Activated naive CD8-positive, alpha-beta T cell treated with anti-CD3 and anti-CD28 coated beads, Interleukin-2, amount 10 ng/mL, durations not matched to agents 7 days and 5 days (primary cell): ENCODE measurements at places on chromosomes 5 and 9. TPM values are rescaled to one million over a fixed set of nuclear protein-coding genes. Genes with fewer than 3 reads are reported as not detected.

C5orf58 gene
- total RNA-seq, result not detected

- no peak for DNase-seq
- peaks cover 2% of the 10 kb centered on the region for H3K4me1 ChIP-seq
- no peaks in the 10 kb centered on the region for H3K27me3 ChIP-seq
- H3K4me3 ChIP-seq, result no peak overlapping the region
Observed at GRCh38 chr9:92637326-92637725, 32.6 kb downstream of the IPPK start.

DNA sequence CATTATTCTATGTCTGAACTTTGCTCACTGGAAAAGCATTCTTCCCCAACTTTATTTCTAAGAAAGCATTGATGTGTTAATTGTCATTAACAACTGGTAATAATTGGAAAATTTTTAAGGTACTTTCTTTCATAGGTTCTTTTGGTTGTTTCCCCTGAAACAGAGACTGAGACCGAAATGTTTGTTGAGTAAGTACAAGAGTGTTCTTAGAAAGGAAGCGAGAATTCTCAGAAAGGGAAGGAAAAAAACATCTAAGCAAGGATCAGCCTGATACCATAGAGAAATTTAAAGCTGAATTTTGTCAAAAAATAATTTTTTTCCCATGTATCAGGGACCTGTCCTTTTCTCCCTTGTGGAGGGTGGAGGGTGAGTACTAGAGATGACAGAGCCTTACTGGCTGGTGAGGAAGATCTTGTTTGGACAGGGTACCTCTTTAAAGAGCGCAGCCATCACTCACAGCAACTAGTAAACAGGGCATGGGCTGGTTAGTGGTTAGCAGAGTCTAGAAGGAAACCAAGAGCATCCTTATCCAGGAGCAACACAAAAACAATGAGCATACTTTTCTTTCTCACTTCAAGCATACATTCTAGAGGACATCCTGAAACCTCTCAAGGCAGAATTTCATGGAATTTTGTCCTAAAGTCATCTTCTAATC lies 898.5 kb downstream of the DNAH5 start:
- no peaks in the 10 kb centered on the region for H3K4me1 ChIP-seq
- H3K4me3 ChIP-seq, result no peak overlapping the region
- H3K27ac ChIP-seq, result no peak overlapping the region

DNA sequence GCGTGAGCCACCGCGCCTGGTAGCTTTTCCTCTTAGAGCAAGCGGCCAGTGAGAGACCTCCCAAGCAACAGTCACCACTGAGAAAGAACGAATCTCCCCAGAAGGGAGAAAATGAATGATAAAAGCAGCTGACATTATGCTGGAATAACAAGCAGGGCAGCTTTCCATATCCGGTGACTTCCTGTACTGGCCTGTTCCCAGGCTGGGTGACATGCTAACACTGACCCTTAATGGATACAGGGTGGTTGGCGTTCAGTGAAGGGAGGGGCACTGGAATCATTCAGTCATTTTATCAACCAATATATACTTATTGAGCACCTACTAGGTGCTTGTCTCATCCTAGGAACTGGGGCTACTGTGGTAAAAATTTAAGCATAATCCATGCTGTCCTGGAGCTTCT lies 357.3 kb upstream of the PANK3 start:
- H3K36me3 ChIP-seq, result no peaks in the 10 kb centered on the region
- H3K27me3 ChIP-seq, result peaks cover 14% of the 10 kb centered on the region
- H3K27ac ChIP-seq, result no peak overlapping the region

DNA sequence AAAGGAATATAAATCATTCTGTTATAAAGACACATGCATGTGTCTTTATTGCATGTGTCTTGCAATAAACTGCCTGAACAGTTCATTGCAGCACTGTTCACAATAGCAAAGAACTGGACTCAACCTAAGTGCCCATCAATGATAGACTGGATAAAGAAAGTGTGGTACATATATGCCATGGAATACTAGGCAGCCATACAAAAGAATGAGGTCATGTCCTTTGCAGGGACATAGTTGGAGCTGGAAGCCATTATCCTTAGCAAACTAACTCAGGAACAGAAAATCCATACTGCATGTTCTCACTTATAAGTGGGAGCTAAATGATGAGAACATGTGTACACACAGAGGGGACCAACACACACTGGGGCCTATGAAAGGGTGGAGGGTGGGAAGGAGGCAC lies 63.7 kb upstream of the CHD1 start:
- no peak for DNase-seq
- peaks cover 2% of the 10 kb centered on the region for H3K27me3 ChIP-seq
- peaks cover 5% of the 10 kb centered on the region for H3K4me1 ChIP-seq
- H3K4me3 ChIP-seq, result no peak overlapping the region

- peak; percentile 31 for DNase-seq
- H3K4me1 ChIP-seq, result peaks cover 13% of the 10 kb centered on the region
- peaks cover 6% of the 10 kb centered on the region for H3K36me3 ChIP-seq
- H3K27me3 ChIP-seq, result no peaks in the 10 kb centered on the region
Observed at GRCh38 chr5:123549256-123549904, 37.4 kb downstream of the CSNK1G3 start.

DNA sequence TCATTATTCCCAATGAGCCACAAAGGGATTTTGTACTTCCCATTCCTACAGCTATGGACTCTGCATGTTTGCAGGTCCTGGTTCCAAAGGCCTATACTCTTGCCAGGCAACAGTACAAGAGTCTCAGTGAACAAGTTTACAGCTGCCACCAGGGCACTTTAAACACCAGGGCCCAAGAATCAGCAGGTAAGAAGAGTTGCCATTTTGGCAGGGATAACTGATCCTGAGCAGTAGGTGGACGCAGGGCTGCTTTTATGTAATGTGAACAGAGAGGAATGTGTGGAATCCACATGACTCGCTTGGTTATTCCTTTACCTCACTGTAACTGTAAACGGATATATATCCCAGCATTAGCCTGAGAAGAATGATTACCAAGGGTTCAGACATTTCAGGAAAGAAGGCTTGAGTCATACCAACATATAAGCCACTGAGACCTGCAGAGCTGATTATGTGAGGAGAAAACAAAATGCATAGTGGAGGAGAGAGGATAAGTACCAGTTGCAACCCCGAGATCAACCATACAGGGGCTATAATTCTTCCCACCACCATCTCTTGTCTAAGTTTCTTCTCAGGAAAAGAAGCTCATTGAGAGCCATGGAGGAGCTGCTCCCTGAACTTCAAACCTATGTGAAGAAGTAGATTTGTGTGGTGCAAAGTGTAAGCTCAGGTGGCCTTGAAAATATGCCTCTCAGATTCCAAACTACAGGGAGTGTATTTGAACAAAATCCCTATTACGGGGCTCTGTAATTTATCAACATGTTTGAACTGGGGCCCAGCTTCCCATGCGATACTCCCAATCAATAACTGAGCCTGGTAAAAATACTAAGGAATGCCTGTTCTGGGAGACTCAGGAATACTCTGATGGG lies 24.6 kb downstream of the RAPGEF6 start:
- H3K36me3 ChIP-seq, result peaks cover 29% of the 10 kb centered on the region
- H3K27ac ChIP-seq, result no peak overlapping the region
- no peaks in the 10 kb centered on the region for H3K27me3 ChIP-seq
- DNase-seq, result no peak
- peaks cover 26% of the 10 kb centered on the region for H3K4me1 ChIP-seq

DNA sequence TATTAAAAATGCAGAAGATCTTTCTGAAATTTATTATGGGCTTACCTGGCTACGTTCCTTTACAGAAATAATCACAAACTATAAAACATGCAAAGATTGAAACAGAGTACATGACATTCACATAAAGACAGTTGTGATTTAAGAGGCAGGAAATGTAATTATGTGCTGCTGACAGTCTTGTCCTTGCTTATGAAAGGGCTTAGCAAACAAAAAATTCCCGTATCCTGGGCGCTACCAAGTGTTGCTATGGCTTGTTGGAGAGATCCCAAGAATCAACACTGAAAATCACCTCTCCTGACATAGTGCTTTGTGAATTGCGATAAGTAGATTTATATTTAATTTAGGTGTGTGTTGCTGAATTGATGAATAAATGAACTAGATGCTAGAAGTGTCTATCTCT lies 352.5 kb upstream of the C9orf72 start:
- H3K4me3 ChIP-seq, result no peak overlapping the region
- no peak overlapping the region for H3K27ac ChIP-seq
- no peak for DNase-seq
- no peaks in the 10 kb centered on the region for H3K36me3 ChIP-seq
- H3K4me1 ChIP-seq, result no peaks in the 10 kb centered on the region
